Glutamatergic neuron (in vitro differentiated cells): ENCODE measurements at places on chromosomes 11 and 22. TPM values are rescaled to one million over a fixed set of nuclear protein-coding genes. Genes with fewer than 3 reads are reported as not detected.

DNA sequence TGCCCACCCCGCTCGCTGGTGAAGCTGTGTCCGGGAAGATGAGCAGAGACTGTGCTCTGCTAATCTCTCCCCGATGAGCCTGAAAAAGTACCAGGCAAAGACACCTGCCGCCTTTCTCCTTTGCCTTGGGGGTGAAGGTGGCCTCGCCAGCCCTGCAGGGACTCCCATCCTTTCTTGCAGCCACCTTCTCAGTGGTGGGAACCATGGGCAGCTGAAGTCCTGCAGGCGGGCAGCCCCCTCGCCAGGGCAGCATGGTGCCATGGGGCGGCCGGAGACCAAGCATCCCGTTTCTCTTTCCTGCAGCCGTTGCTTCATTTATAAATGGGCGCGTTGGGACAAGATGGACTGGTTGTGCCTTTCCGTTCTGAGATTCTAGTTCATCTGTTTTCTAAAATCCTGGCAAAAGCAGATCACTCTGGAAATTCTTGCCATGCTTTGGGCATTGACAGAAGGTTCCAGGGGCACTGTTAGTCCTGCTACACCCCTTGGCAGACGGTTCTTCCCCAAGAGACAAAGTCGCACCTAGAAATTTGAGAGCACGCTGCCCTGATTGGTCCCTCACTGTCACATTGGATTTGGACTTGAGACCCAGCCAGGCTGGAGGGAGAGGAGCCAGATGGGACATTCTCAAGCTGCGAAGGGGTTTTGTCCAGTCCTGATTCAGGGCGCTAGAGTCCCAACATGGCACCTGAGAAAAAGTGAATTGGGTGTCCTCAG is 7.5 kb downstream of the CTTN start:
- no peak for DNase-seq
- peaks cover 3% of the 10 kb centered on the region for H3K36me3 ChIP-seq
- no peak overlapping the region for H3K4me3 ChIP-seq
- no peaks in the 10 kb centered on the region for H3K27me3 ChIP-seq

GRCh38 chr22:38775656-38776055 is 18.3 kb downstream of the DNAL4 start:
- peaks cover 3% of the 10 kb centered on the region for H3K4me1 ChIP-seq
- peaks cover 5% of the 10 kb centered on the region for H3K27me3 ChIP-seq
- no peaks in the 10 kb centered on the region for H3K36me3 ChIP-seq
- no peak for DNase-seq
- no peak overlapping the region for H3K4me3 ChIP-seq

- peaks cover 6% of the 10 kb centered on the region for H3K4me1 ChIP-seq
- H3K27ac ChIP-seq, result no peak overlapping the region
- H3K36me3 ChIP-seq, result no peaks in the 10 kb centered on the region
- H3K27me3 ChIP-seq, result peaks cover 2% of the 10 kb centered on the region
- H3K4me3 ChIP-seq, result no peak overlapping the region
Measured at GRCh38 chr11:14114269-14114668, 151.7 kb downstream of the SPON1 start.

GRCh38 chr11:72204886-72205285 is 11.7 kb upstream of the FOLR2 start:
- no peak overlapping the region for H3K27ac ChIP-seq
- H3K4me3 ChIP-seq, result no peak overlapping the region
- H3K4me1 ChIP-seq, result no peaks in the 10 kb centered on the region
- DNase-seq, result no peak

Gene ATG2A
- total RNA-seq, result 25.9 TPM
